ENCODE measurements at places on chromosomes 2 and 18. TPM values are rescaled to one million over a fixed set of nuclear protein-coding genes. Genes with fewer than 3 reads are reported as not detected.

Gene DGUOK
- total RNA-seq, result 13.2 TPM

- no peaks in the 10 kb centered on the region for H3K27me3 ChIP-seq
- no peaks in the 10 kb centered on the region for H3K36me3 ChIP-seq
These were observed 305.0 kb upstream of the ID2 start for GRCh38 chr2:8376603-8377410.

GRCh38 chr2:235765181-235765820 lies 271.5 kb downstream of the AGAP1 start:
- no peak overlapping the region for H3K4me3 ChIP-seq
- H3K27ac ChIP-seq, result no peak overlapping the region
- H3K27me3 ChIP-seq, result no peaks in the 10 kb centered on the region
- no peaks in the 10 kb centered on the region for H3K36me3 ChIP-seq
- H3K4me1 ChIP-seq, result no peaks in the 10 kb centered on the region

DNA sequence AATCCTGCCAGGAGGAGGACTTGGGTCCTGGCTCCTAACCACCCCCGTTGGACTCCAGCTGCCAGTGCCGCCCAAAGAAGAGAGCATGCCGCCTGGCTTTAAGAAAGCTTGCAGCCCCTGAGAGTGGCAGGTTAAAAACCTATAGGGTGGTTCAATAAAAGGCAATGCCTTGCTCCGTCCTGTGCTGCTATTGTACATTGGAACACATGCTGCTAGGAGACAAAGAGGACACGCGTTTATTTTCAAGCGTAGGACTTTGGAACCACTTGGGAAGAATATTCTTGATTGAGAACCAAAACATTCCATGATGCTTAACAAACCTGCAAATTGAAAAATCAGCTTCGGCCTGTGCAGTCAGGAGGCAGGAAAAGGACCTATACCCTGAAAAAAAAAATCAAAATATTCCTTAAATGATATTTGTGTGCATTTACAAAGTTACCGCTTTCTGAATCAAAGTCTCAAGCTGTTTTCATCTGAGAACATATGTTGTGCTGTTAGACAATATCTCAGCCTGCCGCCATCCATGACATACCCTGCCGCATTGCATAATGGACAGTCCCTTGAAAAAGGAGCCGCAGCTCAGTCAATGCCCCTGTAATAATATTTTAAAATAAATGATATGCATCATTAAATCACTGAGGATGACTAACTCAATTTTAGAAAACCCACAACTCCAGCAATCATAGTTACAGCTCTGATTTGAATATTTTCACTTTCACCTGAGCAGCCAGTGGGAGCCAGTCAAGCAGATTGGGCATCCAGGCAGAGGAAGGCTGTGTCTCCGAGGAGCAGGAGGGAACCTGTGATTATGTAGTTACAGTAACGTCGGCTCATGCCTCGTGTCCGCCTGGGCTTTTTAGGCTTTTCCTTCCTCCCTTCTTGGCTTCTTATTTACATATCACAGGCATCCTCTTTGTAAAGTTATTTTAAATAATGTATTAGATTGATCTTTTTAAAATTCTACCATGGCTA lies 805.6 kb upstream of the FANCL start:
- H3K27me3 ChIP-seq, result no peaks in the 10 kb centered on the region
- no peak overlapping the region for H3K4me3 ChIP-seq
- no peak overlapping the region for H3K27ac ChIP-seq
- DNase-seq, result no peak
- H3K4me1 ChIP-seq, result no peaks in the 10 kb centered on the region

DNA sequence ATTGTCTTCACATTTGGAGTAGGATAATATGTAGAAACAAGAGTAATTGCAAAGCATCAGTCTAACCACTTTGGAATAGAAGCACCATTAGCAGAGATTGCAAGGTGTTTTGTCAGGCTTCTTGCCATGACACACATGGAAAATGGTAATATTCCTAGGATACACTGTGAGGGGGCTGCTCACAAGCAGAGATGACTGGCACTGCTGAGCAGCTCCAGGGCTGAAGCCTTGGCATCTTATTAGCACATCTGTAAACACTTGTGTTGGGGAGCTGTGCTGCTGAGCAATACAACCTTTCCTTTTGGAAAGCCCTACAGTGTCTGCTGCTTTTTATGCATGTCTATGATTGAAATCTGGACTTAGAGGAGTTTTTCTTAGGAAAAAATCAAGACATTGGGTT lies 602.2 kb downstream of the XIRP2 start:
- H3K36me3 ChIP-seq, result no peaks in the 10 kb centered on the region
- H3K27me3 ChIP-seq, result no peaks in the 10 kb centered on the region
- H3K27ac ChIP-seq, result no peak overlapping the region

DNA sequence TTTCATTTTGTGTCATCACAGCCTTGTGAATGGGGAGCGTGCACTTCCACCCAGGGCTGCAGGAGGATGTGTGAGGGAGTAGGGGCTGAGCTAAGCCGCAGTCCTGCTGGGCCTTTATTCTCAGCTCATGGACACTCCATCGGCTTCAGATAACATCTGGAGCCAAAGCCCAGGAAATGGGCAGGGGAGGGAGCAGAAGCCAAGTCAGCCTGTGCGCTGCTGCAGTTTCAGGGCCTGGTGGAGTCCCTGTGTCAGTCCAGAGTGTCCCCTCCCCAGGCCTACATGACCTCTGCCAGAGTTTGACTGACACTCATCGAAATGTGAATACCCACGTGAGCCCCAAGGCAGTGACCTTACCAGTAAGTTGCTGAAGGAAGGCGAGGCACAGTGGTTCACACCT lies 242.2 kb downstream of the LOXHD1 start:
- no peaks in the 10 kb centered on the region for H3K36me3 ChIP-seq
- H3K4me3 ChIP-seq, result no peak overlapping the region
- H3K4me1 ChIP-seq, result no peaks in the 10 kb centered on the region
- H3K27ac ChIP-seq, result no peak overlapping the region
- no peak for DNase-seq

DNA sequence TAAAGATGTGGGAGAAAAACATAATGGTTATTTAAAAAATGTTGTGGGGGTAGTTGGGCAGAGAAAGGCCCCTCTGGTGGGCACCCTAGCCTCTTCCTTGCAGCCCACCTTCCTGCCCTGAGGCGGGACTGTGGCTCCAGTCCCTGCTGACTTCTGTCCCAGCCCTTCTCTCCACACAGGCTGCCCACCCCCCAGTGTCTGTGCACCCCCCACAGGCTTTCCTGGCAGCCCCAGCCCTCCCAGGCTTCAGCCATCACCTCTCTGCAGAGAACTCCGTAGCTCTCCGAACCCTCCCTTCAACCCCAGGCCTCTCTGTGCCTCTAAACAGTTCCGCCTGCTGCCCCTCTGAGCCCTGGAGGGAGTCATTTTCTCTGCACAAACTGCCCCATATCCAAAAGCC lies 75.4 kb downstream of the DYSF start:
- no peak overlapping the region for H3K4me3 ChIP-seq
- H3K4me1 ChIP-seq, result no peaks in the 10 kb centered on the region
- H3K27me3 ChIP-seq, result no peaks in the 10 kb centered on the region
- H3K27ac ChIP-seq, result no peak overlapping the region
- H3K36me3 ChIP-seq, result no peaks in the 10 kb centered on the region

Gene ZAP70
- 2.1 TPM for total RNA-seq

GRCh38 chr2:202628646-202629198 lies 6.0 kb upstream of the FAM117B start:
- H3K4me3 ChIP-seq, result no peak overlapping the region
- no peak overlapping the region for H3K27ac ChIP-seq
- DNase-seq, result no peak
- H3K4me1 ChIP-seq, result peaks cover 19% of the 10 kb centered on the region

DNA sequence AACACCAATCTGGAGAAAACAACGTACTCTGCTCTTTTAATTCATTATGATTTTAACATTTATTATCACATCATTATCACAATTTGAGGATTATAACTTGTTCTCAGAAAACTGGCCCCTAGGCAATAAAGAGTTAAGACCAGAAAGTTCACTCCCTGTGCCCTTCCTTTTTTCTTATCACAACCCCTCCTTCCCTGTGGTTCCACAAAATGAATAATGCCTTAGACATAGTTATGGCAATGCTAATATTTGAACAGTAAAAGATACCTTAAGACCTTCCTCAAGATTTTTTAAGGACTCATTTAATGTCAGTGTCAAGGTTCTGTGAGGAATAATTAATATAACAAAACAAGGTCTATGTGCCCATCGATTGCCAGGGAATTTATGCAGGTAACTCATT lies 596.2 kb downstream of the ARHGAP15 start:
- H3K4me1 ChIP-seq, result no peaks in the 10 kb centered on the region
- H3K27me3 ChIP-seq, result no peaks in the 10 kb centered on the region
- no peak for DNase-seq
- H3K27ac ChIP-seq, result no peak overlapping the region
- no peak overlapping the region for H3K4me3 ChIP-seq

DNA sequence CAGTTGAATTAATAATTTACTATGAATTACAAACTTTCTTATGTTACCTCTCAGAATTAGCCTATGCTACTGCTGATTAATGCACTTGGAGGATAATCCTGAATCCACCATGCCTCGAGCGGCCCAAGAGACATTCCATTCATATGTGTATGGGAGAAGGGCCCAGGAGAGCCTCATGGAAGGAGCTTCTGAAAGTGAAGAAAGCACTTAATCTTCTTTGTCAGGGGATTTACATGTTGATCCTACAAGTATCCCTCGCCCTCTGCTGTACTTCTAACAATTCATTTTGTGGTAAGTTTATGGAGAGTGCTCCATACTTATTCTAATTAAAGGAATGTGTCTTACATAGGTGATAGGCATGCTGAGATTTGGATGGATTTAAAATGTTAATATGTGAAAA lies 1189.1 kb upstream of the NXPH2 start:
- no peaks in the 10 kb centered on the region for H3K36me3 ChIP-seq
- H3K27me3 ChIP-seq, result no peaks in the 10 kb centered on the region
- no peak overlapping the region for H3K4me3 ChIP-seq
- H3K4me1 ChIP-seq, result no peaks in the 10 kb centered on the region
- no peak for DNase-seq

DNA sequence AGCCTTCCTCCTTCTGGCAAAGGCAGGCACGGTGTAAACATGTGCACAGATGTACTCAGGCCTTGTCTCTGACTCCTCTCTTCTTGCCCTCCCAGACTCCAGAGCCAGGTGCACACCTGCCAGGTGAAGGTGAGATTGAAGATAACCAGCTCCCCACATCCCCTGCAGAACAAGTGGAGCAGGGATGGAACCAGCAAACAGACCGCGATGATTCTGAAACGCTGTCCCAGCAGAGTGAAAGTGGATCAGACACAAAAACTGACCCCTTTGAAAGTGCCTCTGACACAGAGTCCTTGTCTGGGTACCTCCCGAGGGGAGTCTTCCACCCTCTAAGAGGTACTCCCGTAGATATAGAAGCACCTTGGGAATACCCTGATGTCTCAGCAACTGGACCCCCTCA lies 77.2 kb downstream of the ARHGEF4 start:
- H3K4me3 ChIP-seq, result no peak overlapping the region
- H3K27ac ChIP-seq, result no peak overlapping the region
- no peaks in the 10 kb centered on the region for H3K36me3 ChIP-seq
- DNase-seq, result no peak
- H3K4me1 ChIP-seq, result peaks cover 4% of the 10 kb centered on the region

- no peaks in the 10 kb centered on the region for H3K27me3 ChIP-seq
- H3K4me1 ChIP-seq, result no peaks in the 10 kb centered on the region
- H3K36me3 ChIP-seq, result no peaks in the 10 kb centered on the region
- no peak for DNase-seq
These were observed 248.0 kb downstream of the TMEM182 start for GRCh38 chr2:103009871-103010270.

Gene RGPD3
- total RNA-seq, result 0.26 TPM

Gene GPR45
- total RNA-seq, result not detected

DNA sequence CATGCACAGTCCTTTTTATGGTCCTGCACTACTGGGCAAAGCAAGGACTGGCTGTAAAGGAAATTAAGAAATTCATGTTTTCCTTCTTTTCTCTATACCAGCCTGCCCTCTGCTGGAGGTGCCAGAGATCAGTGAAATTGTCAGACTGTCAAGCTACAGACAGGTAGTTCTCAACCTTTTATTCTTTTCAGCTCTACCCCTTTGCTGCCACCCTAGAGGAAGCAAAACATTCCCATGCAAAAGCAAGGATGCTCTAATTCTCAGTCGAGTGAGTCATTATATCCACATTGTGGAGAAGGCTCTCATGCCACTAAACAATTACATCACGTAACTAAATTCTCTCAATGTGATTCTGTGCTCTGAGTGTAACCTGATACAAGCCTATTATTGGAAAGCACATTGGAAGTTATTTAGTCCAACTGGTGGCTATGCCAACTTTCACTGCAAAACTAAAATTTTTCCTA lies 25.0 kb upstream of the RAPGEF4 start:
- H3K27me3 ChIP-seq, result no peaks in the 10 kb centered on the region
- no peak overlapping the region for H3K27ac ChIP-seq
- H3K4me3 ChIP-seq, result no peak overlapping the region
- H3K4me1 ChIP-seq, result no peaks in the 10 kb centered on the region

GRCh38 chr2:32246911-32247310 lies 17.8 kb downstream of the NLRC4 start:
- no peaks in the 10 kb centered on the region for H3K36me3 ChIP-seq
- H3K4me1 ChIP-seq, result peaks cover 18% of the 10 kb centered on the region
- no peaks in the 10 kb centered on the region for H3K27me3 ChIP-seq
- H3K27ac ChIP-seq, result no peak overlapping the region
- H3K4me3 ChIP-seq, result no peak overlapping the region

Gene TCF7L1
- 2.1 TPM for total RNA-seq

Gene STPG4
- total RNA-seq, result not detected

- H3K4me1 ChIP-seq, result peaks cover 22% of the 10 kb centered on the region
- no peak overlapping the region for H3K4me3 ChIP-seq
- DNase-seq, result no peak
- no peaks in the 10 kb centered on the region for H3K36me3 ChIP-seq
- no peak overlapping the region for H3K27ac ChIP-seq
- no peaks in the 10 kb centered on the region for H3K27me3 ChIP-seq
These were observed 140.6 kb upstream of the ID2 start for GRCh38 chr2:8541223-8541622.

DNA sequence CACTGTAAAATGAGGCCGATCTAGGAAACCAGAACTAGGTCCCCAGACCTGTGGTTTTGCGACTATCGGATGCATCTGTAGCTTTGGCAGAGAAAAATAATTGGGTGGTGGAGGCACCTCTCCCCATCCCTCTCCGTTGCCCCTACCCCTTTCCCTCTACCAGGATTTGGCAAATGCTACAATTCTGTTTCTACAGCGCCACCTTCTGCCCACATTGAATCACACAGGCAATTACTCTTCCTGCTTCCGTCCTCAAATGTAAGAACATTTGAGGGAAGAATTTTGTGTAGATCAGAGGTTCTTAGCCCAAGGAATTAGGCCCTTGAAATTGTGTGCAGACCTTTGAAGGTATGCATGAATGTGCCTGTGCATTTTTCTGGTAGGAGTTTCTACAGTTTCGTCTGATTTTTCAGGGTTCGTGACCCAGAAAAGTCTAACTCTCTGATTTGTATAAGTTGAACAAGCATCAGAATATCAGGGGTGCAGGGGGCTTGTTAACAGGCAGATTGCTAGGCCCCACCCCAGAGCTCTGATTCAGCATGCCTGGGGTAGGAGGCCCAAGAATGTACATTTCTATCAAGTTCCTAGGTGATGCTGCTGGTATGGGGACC lies 11.2 kb downstream of the ATP6V1B1 start:
- H3K4me3 ChIP-seq, result no peak overlapping the region
- peak; percentile 74 for DNase-seq
- no peaks in the 10 kb centered on the region for H3K36me3 ChIP-seq
- no peaks in the 10 kb centered on the region for H3K27me3 ChIP-seq
- H3K4me1 ChIP-seq, result peaks cover 11% of the 10 kb centered on the region
